ENCODE measurements at places on chromosomes 7 and 10.

- no peak for DNase-seq
Observed at GRCh38 chr7:84547331-84547730, 352.7 kb upstream of the SEMA3A start.

- DNase-seq = no peak
Observed at GRCh38 chr7:30594048-30594539, 584 bp upstream of the GARS1 start.

GRCh38 chr10:86071758-86072157, 294.8 kb downstream of the GRID1 start:
- no peak for DNase-seq

- DNase-seq = no peak
Observed at GRCh38 chr7:106283831-106284713, 711 bp downstream of the NAMPT start.

DNA sequence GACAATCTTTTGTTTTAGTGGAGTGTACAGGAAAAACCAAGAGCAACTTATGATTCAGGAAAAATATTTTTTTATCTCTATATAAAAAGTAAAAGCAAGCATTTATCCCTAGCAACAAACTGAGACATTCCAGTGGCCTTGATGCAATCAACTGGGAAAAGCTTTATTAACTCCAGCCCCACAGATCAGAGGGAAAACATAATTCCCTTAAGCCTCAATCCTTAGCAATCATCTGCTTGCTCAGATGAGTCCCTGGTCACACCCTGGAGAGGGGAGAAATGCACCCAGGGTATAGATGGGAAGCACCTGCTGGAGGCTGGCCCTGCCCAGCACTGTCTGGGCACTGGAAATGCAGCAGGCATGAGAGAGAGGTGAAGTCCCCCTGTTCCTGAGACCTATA, 636.6 kb downstream of the TNS3 start:
- DNase-seq = no peak

DNA sequence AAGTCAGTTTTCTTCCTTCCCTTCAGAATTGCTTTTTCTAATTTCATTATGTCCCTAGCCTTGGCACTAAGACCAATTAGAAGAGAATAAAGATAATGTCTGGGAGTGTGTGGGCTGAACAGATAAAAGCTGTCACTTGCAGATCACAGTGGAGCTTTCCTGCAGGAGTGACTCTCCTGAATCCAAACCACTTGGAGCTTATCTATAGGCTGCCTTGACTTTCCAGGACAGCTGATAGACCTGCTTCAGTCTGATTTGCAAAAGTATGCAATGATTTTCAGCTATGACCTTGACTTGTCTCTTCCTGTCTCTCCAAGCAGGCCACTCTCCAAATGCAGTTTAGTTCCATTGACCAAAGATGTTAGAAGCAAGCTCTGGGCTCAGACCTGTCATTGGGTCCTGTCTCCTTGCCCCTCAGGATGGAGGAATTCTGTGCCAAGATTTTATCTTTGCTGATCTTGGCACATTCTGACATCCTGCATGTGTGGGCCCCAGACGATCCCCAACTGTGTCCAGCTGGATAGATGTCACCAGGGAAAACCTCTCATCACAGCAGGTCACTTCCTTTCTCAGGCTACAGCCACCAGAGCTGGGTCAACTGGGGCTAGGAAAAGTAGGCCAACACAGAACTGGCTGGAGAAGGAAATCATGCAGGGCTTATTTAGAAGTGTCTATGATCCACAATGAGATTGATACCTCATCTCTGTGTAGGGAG, 120.9 kb upstream of the ZNF438 start:
- DNase-seq = no peak

DNA sequence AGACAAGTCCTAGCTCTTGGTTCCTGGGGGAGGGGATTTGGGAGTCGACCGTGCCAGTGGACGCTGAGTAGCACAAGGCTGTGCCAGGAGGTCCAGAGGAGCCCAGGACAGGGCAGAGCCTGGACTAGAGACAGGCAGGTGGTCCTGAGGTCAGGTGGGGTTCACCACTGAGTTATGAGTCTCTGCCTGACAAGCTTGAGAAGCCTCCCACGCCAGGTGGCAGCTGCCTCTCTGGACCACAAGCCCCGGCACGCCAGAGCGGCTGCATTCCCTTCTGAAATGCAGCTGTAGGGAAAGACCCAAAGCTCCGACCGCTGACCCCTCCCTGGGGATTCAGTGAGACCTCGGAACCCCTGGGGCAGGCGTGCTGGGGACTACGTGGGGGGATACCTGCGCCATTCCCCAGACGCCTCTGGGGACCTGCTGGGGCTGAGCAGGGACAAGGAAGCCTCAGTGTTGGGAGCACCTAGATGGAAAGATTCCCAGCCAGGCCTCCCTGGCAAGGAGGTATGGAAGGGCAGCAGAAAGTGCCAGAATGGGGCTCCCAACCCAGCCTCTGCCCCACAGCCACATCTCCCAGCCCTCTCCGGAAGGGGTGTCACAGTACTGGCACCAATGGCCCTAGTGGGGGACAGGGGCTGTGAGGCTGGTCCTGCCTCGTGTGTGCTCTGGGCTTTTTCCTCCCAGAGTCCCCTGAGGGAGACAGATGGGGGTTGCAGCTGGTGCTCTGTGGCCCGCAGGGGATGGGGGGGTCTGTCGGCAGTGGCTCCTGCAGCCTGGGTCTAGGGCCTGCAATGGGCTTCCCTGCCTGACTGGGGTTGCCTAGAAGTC, 29.0 kb downstream of the PDGFA start:
- no peak for DNase-seq

DNA sequence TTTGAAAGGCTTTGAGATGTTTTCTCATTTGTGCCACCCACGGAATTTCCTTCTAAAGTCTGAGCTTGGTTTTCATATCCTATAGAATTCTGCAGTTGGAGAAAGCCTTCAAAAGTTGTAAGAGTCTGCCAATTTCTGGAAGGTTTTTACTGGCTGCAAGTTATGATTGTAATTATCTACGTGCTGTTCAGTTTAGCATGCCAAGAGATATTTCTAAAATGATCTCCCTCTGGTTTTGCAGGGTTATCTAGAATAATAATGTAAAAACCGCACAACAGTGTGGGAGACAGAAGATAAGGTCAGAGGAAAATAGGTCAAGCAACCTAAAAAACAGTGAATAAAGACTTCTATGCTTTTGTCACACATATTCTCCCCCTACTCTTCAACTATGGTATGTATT, 69.3 kb downstream of the MTERF1 start:
- no peak for DNase-seq

GRCh38 chr7:113141803-113142202, 23.4 kb upstream of the SMIM30 start:
- no peak for DNase-seq

- no peak for DNase-seq
Observed at GRCh38 chr7:1767524-1767923, 97.4 kb downstream of the ELFN1 start.

DNA sequence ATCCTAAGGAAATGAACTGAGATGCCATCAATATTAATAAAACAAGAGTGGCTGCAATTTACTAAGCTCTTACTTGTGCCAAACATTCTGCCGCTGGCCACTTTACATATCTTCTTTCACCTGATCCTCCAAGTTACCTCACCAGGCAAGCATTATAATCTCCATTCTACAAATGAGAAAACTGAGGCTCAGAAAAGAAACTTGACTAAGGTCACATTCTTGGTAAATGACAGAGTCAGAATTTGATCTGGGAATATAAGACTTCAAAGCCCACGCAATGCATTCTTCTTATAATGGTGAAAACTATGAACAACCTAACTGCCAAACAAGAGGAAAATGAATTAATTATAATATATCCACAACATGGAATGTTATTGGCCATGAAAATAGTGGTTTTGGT, 46.1 kb upstream of the SMNDC1 start:
- no peak for DNase-seq

DNA sequence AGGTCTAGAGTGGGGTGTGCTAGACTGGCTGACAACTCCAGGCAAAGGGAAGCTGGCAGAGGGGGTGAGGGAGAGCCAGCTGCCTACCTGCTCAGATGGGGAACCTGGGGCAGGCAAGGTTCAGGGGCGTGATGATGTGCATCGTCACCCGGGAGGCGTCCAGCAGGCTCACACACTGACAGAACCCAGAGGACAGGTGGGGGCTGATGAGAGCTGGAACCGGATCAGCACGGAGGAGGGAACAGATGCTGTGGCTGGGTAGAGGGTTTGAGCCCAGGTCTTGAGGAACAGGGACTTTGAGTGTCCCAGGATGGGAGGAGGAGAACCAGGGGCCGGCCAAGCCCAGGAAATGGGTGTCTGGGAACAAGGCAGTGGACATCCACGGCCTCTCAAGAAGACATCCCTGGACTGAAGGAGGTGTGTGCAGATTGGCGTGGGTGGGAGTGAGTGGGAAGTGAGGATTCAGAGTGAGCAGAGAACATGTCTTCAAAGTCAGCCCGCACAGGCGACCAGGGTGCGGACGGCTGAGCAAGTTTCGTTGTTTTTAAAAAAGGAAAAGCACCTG, 3.9 kb downstream of the RASGEF1A start:
- no peak for DNase-seq

- DNase-seq = no peak
Observed at GRCh38 chr7:69272101-69272500, 326.2 kb upstream of the AUTS2 start.

GRCh38 chr10:33434933-33435332, 100.5 kb upstream of the NRP1 start:
- DNase-seq = no peak

DNA sequence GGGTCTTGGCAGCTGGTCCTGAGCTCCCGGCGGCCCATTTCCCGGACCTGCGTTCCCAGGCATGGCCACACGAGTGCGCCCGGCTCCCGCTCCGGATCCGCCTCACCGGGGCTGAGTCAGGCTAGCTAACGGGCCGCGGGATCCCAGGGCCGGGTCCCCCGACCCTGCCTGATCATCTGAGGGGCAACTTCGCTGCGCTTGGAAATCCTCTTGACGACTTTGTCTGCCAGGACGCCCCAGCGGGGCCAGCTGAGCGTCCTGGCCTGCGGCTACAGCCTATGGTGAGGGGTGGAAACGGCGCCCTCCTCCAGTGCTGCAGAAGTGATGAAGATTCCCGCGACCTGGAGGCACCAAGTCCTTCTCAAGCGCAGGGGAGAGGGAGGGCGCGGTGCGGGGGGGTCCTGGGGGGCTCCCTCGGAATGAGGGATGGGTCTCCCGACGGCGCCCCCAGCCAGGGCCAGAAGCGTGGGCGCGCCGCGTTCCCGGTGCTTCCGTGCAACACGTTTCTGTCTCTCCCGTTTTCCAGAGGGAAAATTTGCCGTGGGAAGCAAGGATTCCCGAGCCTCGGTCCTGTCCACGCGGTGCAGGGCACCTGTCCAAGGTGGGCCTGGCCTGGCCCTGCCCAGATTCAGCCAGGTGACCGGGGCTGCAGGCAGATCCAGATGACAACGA, 212.4 kb downstream of the CCSER2 start:
- peak; percentile 31 for DNase-seq

- DNase-seq = peak; percentile 48
Observed at GRCh38 chr7:44477063-44477830, 13.2 kb downstream of the NUDCD3 start.

- no peak for DNase-seq
Observed at GRCh38 chr7:141133646-141134045, 59.8 kb downstream of the TMEM178B start.

GRCh38 chr7:104005197-104005596, 15.7 kb upstream of the RELN start:
- no peak for DNase-seq

GRCh38 chr7:1259621-1260243, 27.1 kb downstream of the UNCX start:
- no peak for DNase-seq

DNA sequence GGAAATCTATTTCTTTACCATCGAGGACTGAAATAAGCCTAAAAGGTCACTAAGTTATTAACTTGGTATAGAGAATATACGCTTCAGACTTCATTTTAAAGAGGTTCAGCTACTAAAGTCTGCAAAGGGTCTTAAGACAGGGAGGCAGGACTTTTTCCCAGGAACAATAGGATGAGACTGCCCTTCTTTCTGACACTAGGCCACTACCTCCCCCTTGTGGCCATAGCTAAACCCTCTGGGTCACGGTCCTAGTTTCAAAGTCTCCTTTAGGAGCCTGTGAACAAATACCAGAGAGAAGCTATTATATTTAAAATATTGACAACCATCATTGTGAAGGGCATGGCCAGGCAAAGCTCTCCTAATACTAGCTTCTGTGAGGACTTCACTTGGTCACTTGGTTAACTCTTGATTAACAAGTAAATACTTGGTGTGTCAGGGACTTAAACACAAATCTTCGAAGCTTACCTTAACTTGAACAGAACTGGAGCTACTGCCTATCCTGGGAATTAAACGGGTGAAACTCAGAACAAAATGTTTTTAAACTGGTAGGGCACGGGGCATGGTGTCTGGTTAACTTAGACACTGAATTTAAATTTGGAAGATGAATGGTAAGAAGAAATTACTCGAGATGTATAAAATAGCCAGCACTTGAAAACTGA, 75.6 kb downstream of the CCDC6 start:
- peak; percentile 17 for DNase-seq

DNA sequence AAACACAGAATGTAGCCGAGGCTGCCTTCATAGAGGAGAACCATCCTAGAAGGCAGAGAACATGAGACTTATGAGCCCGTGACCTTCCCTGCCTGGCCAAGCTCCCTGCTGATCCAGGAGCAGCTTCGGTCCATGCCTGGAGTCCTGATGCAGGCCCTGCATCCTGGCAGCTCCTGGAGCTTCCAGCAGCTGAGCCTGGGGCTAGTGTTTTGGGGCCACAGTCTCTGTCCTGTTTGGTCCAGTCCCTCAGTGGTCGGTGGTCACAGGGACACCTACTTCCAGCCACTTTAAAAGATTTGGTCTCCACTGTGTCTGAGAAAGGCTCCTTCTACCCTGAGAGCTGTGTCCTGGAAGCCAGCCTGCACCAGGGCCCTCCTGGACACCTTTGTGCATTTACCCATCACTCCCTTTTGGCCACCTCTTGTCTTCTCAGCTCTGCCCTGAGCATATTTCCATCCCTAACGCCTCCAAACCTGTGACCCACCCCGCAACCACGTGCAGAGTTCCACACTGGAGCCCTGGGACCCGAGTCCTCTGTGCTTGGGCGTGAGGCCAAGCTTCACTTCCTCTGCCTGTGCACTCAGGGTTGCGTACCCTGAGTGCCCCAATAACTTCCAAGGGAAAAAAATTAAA, 315.2 kb upstream of the ZNF32 start:
- no peak for DNase-seq

DNA sequence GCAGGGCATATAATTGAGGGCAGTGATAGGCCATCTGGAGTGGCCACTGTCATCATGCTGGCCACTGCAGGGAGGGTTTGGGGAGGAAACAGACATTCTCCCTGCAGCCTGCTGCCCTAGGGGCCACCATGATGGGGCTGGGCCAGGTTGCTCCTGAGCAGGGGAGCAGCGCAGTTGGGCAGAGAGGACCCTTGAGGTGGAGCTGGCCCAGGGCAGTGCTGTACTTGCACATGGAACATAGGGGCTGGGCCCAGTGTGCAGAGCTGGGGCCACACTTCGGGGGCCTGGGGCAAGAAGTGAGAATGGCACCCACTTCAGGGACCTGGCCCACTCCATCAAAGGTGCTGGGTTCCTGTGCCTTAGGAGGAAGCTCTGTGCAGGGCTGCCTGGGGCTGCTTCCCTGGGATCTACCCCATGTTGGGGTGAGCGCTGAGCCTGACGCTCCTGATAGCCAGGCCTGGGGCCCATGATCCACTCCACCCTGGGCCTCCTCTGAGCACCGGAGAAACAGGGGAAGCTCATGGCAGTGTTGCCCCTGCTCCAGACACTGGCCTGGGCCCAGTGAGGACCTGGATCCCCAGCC, 21.3 kb upstream of the NUB1 start:
- DNase-seq = no peak
